ENCODE measurements at places on chromosomes 2 and 18.

DNA sequence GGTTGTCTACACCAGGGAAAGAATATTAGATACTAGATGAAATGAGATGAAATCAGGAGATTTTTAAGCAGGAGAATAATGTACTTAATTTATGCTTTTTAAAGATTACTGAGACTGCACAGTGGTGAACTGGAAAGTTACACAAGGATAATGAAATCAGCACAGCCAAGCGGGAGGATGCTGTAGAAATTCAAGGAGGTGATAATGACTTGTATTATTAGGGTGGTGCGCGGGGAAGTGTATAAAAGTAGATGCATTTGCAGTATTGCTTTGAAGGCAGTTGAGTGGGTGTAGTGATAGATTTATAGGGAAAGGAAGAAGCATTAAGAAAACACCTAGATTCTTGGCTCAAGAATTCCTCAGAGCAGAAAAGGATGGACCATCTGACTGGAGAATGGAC lies 359.5 kb upstream of the SPHKAP start:
- DNase-seq, result no peak

GRCh38 chr18:42475157-42475556 lies 520.1 kb downstream of the PIK3C3 start:
- no peak for DNase-seq

DNA sequence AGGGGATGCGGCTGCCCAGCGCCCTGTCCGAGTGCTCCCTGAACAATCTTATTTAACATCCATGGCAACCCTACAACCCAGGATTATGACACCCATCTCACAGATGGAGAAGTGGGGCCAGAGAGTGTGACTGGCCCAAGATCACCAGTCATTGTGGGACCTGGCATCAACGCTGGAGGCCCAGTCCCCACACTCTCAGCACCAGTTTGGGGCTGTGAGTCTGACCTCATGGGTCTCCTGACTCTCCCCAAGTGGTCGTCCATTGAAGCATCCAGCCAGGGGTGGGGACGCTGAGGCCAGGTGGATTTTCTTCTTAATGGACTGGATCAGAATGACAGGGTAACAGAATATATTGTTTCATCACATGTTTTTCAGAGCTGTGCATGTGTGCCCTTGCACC lies 24.5 kb downstream of the MAL start:
- no peak for DNase-seq

GRCh38 chr2:191515551-191515950 lies 162.4 kb upstream of the NABP1 start:
- no peak for DNase-seq

- no peak for DNase-seq
Observed at GRCh38 chr2:85902496-85902895, 13.7 kb upstream of the ST3GAL5 start.

- DNase-seq, result peak; percentile 80
Observed at GRCh38 chr2:235605312-235606003, 111.6 kb downstream of the AGAP1 start.

DNA sequence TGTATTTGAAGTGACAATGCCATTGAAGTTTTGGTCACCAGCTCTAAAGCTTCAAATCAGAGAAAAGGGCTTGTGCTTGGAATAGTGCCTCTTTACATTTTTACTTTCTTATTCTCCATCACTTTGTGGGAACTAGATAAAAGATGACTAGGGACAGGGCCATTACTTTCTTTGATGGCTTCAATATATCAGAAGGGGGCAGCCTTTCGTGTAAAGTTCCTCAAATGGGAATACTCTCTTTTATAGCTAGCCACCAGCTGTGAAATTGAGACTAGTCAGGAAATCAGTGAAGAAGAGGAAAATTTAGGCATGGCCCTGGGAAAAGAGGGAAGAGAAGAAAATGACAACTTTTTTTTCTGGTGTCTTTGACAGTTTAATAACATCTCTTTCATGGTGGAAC lies 242.5 kb downstream of the DCC start:
- no peak for DNase-seq

- DNase-seq, result peak; percentile 20
Observed at GRCh38 chr18:49178736-49179135, 228.0 kb upstream of the SMAD7 start.

DNA sequence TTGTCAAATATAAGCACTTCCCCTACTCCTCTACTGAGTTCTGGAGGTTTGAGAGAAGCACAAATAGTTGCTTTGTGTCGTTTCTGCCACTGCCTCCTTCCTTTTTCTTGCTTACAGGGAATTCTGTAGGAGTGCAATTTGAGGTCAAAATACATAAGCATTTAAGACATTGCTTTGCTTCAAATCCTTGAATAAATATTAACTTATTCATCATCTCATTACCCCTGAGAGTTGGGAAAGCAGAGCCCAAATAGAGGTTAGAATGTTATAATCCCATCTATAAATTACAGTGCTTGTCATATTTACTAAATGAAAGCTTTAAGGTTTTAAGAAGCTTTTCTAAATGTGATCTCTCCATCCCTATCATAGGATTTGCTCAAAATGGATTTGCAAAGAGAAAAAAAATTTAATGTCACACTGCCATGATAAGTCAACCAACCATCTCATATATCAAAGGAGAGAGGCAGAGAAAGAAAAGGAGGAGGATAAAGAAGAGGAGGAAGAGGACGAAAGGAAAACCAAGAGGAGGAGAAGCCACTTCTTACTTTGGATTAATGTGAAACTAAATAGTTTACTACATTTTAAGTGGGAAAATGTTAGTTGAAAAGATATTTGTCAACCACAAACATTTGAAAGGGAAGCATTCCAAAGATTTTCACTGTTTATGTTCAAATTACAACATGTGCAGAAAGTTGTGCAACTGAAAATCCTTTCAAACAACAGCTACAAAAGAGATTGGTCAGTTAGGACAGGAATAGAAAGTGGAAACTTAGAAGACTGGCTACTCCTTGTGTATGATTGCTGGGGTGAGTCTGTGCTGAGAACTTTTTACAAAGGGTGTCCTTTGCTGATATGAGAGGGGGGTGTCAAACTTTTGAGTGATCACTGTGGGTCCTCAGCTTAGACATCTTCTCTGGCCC lies 277.3 kb upstream of the FN1 start:
- DNase-seq, result no peak

DNA sequence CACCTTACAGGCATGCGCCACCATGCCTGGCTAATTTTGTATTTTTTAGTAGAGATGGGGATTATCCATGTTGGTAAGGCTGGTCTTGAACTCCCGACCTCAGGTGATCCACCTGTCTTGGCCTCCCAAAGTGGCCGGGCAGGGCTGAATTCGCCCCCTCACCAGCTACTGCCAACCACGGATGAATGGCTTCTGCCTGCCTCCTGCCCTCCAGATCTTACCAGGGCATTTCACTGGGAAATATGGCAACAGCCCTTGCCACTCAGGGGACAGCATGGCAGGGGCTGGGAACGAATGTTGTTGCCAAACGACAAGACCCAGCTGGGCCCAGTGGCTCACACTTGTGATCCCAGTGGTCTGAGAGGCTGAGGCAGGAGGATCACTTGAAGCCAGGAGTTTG lies 1.8 kb upstream of the ALPP start:
- DNase-seq, result no peak

GRCh38 chr18:76487782-76488181 lies 7.3 kb downstream of the ZNF516 start:
- peak; percentile 17 for DNase-seq

GRCh38 chr18:53417003-53417402 lies 807.5 kb downstream of the MBD2 start:
- no peak for DNase-seq

- DNase-seq, result no peak
Observed at GRCh38 chr2:237630216-237631000, 3.0 kb downstream of the LRRFIP1 start.
